Ascending aorta (tissue), 2 donors: ENCODE measurements at places on chromosomes 4 and X.

GRCh38 chr4:148065075-148065474 is 333.2 kb downstream of the ARHGAP10 start:
- DNase-seq: no peak

DNA sequence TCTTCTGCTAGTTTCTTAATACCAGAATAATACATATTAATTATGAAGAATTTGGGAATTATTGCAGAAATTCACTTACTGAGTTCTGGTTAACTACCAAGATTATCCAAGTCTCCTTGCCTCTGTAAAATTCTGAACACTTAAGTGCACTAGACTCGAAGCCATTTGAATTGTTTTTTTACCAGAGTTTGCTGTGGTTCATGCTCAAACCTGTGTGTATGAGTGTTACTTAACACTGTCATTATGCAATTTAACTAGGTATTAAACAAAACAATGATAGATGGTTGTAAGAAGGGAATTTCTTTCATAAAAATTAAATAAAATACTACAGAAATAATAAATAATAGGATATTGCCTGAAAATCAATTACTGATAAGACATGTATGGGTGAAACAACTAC is 145.6 kb upstream of the FAT4 start:
- DNase-seq: no peak

GRCh38 chr4:48470570-48470969 is 12.6 kb upstream of the SLC10A4 start:
- no peak for DNase-seq

GRCh38 chr4:82865592-82865991 is 25.4 kb downstream of the SEC31A start:
- no peak for DNase-seq
